Adrenal gland (tissue), 19 donors: ENCODE measurements at places on chromosomes 4 and X. TPM values are rescaled to one million over a fixed set of nuclear protein-coding genes. Genes with fewer than 3 reads are reported as not detected.

Gene MAGEC1
- not detected for total RNA-seq

Gene SCD5
- 85.9 TPM for total RNA-seq

Gene FDCSP
- not detected for total RNA-seq

DNA sequence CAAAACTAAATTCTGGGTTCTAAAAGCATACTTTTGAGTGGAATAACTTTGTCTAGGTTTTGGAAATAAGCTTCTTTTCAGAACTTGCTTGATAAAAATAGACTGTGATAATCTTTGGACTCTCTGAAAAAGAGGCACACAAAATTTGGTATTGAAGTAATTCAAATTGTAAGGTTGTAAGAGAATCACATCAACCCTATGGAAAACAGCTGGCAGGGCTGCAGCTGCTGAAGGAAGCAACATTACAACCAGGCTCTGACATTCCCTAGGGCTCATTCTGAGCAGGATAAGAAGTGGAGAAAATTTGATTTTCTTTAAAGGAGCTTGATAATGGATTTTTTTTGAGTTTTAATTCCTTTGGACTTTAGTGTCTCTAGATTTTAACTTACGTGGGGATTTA, 147.6 kb downstream of the FSTL5 start:
- no peak for DNase-seq

- no peak for DNase-seq
Measured at GRCh38 chrX:93741811-93742210, 67.8 kb downstream of the FAM133A start.

- DNase-seq, result no peak
Measured at GRCh38 chr4:180696460-180697092, 1546.6 kb upstream of the TENM3 start.

- no peak for DNase-seq
Measured at GRCh38 chr4:108685036-108685686, 34.8 kb downstream of the OSTC start.

DNA sequence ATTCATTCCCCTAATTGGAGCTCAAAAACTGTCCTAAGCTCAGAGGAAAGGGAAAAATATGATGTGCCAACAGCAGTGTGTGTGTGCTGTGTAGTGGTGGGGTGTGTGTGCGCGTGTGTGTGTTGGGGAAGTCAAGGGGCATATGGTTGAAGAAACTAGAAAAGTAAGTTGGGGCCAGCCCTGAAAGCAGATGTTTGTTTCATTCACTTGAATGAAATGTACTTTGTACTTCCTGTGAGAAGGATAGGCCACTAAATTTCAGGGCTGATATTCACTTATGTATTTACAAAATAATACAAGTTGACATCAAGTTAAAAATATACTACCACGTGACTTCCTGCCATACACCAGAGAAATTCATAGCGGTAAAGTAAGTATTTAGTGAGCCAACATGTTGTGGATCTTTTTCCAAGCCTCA, 151.3 kb upstream of the JADE1 start:
- no peak for DNase-seq

GRCh38 chr4:88442689-88443191, 14.2 kb upstream of the HERC5 start:
- no peak for DNase-seq
